ENCODE measurements at places on chromosomes 3 and 15.

DNA sequence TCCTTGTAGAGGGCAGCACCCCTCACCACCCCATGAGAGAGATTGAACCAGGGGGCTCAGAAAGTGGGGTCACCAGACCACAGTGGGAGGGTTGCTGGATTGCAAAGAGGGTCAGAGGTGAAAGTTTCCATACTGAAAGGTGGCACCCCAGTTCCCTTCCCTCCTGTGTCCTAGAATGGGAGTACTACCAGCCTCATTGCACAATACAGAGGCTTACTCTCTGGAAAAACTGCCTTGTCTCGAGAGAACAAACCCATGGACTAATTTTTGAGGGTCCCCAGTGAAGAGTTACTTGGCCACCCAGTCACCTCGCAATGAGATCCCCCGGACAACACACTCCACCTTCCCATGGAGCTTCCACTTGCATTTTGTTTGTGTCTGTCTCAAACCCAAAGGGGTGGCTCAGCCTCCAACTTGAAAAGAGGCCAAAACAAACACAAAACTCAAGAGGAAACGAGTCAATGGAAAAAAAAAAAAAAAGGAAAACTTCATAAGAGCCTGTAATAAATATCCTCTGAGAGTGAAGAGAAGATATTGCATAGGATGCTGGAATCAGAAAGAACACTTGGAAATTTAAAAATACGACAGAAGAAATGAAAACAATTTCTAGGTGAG, 18.6 kb downstream of the MESP2 start:
- DNase-seq, result peak; percentile 23

GRCh38 chr3:59189526-59189925, 139.7 kb upstream of the CFAP20DC start:
- DNase-seq, result no peak

GRCh38 chr15:28003302-28004037, 95.6 kb downstream of the OCA2 start:
- DNase-seq, result no peak

- DNase-seq, result no peak
Measured at GRCh38 chr3:115380883-115381572, 233.9 kb upstream of the ZBTB20 start.

GRCh38 chr3:60153221-60153999, 1097.8 kb downstream of the FHIT start:
- no peak for DNase-seq

DNA sequence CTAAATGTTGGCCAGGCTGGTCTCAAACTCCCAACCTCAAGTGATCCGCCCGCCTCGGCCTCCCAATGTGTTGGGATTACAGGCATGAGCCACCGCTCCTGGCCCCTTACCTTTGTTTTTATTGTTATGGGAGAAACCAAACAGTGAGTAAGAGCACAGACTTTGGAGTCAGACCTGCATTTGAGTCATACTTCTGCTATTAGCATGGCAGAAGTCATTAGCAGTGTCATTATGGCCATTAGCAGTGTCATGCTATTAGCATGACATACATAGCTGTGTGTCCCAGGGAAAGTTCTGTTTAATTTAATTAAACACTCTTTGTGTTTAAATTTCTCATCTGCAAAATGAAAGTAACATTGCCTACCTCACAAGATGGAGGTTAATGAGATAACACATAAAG, 54.8 kb downstream of the SQOR start:
- no peak for DNase-seq

DNA sequence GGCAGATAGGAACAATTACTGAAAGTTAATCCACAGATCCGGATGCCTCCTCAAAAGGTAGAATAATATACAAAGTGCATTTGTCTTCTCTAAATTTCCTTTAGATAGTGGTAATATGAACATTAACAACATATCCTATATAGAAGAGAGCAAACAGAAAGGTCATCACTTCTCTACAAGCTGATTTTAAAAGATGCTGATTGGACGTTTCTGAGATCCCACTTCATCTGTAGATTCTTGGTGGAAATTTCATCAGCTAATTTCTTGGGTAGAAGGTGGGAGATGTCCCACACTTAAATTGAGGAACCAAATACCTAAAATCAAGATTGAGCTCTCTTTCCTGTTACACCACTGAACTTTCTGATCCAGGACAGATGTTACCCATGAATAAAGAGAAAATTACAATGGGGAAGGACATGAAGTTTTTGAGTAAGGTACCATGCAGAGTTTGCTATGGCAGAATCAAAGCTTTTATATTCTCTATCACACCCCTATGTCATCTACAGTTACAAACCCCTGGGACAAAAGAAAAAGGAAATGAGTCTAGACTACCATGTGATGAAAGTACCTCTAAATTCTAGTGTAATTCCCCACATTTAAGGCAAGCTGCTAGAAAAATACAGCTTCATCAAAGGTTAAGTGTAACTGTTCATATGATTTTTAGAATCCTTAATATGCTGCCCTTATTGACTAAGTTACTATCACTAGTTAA, 189.2 kb upstream of the SETMAR start:
- no peak for DNase-seq

DNA sequence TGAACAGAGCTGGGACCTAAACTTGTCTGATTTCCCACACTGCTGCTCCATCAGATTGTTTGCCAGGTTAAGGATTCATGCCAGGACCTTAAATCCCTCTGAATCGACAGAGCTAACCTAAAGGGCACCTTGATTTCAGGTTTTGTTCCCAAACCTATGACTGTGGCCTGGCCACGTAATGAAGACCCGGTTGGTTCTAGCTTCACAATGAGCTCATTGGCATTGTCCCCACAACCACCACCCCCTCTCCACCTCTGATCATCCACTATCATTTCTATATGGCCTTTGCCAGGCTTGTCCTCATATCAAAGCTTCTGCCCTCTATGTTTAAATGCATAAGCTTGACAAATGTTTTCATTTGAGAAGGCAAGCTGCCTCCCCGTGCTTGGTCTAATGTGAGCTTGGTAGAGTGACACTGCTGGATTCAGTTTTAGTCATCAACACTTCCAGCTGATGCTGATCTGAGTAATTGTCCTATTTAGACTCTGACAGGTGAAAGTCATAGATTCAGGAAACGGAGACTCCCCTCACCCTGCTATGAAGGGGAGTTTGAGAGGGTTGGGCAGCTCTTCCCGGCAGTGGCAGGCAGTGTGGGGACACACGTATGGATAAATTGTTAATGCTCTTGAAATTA, 407.1 kb upstream of the CFAP20DC start:
- DNase-seq, result no peak

DNA sequence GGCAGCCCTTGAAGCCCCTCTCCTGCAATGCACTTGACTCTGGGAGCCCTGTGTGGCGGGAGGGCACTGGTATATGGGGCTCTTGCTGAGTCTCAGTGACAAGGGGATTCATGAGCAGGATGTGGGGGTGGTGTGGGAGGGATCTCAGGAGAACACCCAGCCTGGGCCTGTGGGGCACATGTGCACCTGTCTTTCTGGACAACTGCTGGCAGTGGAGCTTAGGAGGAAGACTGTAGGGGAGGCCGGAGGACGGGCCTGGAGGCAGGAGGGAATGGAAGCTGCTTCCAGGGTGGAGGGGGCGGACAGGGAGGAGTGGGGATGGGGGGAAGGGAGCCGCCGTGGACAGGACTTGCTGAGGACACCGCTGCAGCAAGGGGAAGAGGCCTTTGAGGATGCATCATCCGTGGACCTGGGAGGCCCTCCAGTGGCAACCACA, 10.8 kb upstream of the SNRPA1 start:
- DNase-seq, result no peak

DNA sequence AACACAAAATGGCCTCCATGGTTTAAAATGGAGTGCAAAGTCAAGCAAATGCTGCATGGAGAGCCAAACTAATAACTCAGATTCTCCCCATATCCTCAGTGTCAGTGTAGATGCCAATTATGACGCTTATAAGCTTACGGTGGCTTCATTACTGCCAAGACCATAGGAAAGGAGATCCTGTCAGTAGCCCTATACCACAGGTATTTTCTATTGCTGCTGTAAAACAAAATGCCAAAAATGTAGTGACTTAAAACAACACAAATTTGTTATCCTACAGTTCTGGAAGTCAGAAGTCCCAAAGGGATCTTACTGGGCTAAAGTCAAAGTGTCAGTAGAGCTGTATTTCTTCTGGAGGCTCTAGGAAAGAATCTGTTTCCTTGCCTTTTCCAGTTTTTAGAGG, 149.8 kb upstream of the GBE1 start:
- no peak for DNase-seq

DNA sequence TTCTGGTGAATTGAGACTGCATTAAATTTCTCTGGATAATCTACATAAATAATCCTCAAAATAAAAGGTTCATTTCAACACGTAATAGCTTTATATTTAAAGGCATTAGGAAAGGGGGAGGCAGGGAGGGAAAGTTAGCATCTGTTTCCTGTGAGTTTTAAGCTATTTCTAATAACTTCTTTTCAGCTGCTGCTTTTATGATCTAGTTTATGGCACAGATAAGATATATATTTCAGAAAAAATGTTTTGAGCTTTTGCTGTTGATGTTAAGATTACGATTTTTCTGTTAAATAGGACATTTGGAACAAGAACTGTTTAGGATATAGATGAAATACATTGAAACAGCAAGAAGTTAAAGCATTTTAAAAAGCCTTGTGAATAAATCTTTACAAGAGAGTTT, 30.0 kb downstream of the UBE2E1 start:
- no peak for DNase-seq

DNA sequence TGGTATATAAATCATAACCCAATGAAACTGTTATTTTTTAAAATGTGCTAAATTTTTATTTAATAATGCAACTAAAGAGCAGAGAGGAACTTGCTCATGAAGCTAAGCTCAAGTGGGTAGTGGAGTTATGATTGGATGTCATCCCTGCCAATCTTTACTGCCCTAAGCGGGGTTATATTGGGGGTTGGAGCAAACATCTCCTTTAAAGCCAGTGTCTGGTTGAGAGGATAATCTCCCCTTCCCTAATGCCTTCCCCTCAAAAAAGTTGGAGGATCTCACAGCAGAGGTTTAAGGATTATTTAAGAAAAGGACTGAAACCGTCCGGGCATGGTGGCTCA, 32.1 kb upstream of the CLASP2 start:
- no peak for DNase-seq

DNA sequence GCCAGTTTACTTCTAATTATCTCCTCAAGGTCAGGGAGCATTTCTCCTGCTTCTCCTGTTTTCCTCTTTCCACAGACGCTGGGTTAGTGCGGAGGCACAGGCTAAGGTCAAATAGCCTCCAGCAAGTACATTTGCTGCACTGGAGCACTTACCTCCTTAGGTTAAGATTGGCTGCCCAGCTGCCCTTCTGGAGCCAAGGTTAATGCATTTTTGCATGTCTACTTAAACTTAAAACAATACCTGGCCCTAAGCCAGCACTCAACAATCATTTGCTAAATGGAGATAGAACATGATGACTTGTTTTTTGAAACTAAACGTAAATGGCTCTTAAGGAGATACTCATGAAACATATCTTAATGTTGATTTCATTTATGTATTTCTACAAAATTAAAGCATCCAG, 83.5 kb downstream of the SSR3 start:
- no peak for DNase-seq

- peak; percentile 70 for DNase-seq
Measured at GRCh38 chr3:53114011-53114400, 16.2 kb downstream of the RFT1 start.

- DNase-seq, result no peak
Measured at GRCh38 chr3:191727338-191727737, 266.4 kb downstream of the PYDC2 start.

GRCh38 chr15:65829130-65829764, 37.2 kb upstream of the DENND4A start:
- peak; percentile 32 for DNase-seq

GRCh38 chr3:50515565-50516439, 12.4 kb upstream of the CACNA2D2 start:
- DNase-seq, result no peak

- no peak for DNase-seq
Measured at GRCh38 chr15:35673093-35673684, 127.2 kb upstream of the DPH6 start.

- DNase-seq, result no peak
Measured at GRCh38 chr15:20280933-20281463, 260.6 kb downstream of the GOLGA6L6 start.

DNA sequence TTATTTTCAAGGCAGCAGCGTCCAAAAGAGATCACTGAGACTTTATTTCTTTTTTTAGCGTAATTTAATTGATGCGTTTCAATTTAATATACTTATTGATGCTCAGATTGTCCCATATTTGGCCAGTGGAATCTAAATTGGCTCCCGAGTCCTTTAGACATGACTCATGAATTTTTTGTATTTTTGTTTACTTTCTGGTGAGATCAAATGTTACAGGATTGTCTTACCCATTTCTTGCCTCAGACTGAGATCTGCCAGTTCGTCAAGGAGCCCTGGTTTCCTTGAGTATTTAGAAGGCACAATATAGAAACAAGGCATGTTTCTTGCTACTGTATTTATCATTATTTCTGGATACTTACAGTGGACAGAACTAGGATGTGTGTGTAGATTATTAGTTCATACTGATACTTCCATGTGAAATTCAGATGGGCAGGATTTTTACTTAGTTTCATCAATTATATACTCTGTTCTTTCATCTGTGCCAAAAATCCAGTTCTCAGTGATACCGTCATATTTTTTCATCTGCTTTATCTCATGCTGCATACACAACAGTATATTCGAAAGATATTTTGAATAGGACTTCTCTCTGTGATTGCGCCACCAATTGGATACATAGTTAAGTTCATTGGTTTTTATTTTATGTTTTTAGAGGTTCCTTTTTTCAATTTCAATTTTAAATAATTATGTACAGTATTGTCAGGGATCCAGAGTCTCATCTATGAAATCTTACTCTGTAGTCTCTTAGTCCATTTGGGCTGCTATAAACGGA, 436.9 kb upstream of the C2CD4B start:
- DNase-seq, result peak; percentile 78

DNA sequence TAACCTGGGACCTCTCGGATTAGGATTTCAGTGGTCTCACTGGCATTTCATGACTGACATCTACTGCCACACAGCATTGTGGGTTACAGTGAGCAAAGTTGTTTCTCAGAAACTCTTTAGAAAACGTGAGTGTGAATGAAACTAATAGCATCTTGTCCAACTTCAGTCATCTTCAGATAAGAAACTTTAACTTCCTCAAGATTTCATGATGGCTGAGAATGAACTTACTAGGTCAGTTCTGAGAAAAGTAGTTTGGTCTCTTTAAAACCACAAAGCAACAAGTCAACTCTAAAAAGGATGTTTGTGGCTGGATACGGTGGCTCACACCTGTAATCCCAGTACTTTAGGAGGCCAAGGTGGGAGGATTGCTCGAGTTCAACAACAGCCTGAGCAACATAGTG, 14.2 kb upstream of the HOMER2 start:
- no peak for DNase-seq

- DNase-seq, result peak; percentile 34
Measured at GRCh38 chr15:77107531-77108355, 36.8 kb upstream of the TSPAN3 start.

- no peak for DNase-seq
Measured at GRCh38 chr3:29332195-29332637, 51.3 kb downstream of the RBMS3 start.
